ENCODE measurements at places on chromosomes 7 and 10.

DNA sequence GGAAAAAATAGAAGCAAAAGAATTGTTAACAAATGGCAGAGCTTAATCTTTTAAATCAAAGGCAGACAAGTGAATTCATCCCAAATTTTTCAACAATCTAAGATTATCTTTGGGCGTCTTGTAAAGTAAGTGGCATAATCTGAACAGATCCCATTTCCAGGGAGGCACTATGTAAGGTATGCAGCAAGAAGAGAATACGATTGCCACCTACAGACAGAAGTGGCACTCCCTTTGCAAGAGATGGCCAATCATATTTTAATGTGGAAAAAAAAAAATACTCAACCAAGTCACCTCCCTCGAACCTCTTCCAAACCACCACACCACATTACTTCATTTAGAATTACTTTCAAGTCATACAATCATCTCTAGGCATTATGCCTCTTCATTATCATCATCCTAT is 4.0 kb downstream of the GFRA1 start:
- DNase-seq, result no peak

GRCh38 chr10:23535381-23535780 is 96.5 kb downstream of the OTUD1 start:
- DNase-seq, result no peak

- DNase-seq, result no peak
Measured at GRCh38 chr10:8638088-8638672, 583.7 kb downstream of the GATA3 start.

DNA sequence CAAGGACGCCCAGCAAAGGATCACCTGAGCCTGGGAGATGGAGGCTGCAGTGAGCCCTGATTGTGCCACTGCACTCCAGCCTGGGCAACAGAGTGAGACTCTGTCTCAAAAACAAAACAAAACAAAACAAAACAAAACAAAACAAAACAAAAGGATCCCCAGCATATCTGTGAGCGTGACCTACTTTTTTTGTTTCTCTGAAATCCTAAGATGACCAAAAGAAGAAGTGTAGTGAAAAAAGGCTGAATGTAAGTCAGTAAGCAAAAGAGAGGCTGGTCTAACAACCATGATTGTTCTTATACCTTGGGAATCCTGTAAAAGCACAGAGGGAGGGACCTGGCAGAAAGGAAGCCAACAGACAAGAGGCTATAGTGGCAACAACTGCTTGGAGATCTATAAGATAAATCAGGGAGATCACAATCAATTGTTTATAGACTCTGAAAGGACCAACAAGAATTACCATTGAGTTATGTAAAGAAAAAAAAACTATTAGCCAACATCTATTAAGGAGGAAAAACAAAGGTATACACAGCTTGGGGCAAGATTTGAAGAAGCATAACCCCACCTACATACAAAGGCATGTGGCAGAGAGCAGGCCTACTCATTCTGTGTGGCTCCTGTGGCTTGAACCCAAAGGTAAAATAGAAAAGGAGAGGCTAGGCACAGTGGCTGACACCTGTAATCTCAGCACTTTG is 255.2 kb upstream of the KLF14 start:
- DNase-seq, result no peak

GRCh38 chr7:82017334-82017943 is 247.6 kb upstream of the HGF start:
- peak; percentile 61 for DNase-seq

- DNase-seq, result no peak
Measured at GRCh38 chr10:4230036-4230435, 445.0 kb upstream of the KLF6 start.

DNA sequence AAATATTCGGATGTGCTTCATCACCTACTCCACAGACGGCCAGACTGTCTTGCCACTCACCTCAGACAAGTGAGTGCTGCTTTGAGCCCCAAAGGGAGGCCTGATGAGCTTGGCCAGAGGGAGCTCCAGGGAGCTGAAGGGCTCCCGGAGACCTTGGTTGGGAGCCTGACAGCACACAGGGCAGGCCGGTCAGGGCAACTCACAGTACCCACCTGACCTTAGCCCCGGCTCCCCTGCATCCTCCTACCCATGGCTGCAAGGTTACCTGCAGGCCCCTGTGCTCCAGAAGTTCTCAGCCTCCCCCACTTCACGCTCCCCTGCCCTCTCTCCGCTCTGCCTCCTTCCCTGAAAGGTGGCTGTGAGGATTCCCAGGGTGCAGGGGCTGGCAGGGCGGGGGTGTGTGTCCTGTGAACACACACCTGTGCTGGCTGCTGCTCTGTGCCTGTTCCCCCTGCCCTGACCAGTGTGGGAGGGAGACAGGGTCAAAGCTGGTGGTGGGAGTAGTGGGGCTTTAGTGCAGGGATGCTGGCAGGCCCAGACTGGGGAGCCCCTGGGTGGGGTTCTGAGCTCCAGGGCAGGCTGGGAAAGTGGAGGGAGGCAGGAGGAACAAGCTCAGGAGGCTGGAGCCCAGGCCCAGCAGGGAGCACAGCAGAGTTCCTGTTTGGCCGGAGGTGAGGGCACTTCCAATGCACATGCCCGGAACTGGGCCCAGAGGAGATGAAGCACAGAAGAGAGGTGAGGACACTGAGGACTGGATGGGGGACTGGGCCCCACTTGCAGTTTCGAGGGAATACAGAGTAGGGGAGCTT is 7.2 kb downstream of the ANTXRL start:
- no peak for DNase-seq

DNA sequence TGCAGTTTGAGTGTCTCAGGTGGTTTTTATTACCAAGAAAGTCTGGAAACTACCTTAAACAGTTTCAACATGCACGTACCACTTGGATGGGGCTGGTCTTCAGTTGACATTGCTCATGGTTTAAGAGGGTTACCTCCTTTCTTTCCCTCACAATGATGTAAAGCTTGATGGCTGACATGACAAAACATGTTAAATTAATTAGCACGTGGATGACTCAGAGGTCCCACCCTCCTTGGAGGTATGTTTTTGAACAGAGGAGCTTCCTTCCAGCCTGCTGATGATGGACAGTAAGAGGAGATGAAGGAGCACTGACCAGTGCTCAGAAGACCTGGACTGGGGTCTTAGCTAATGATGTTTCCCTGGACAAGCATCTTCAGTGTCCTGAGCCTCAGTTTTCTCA is 322.3 kb upstream of the PODXL start:
- DNase-seq, result no peak

- no peak for DNase-seq
Measured at GRCh38 chr10:75540981-75541380, 109.6 kb downstream of the LRMDA start.

- DNase-seq, result peak; percentile 80
Measured at GRCh38 chr10:103244666-103245271, 918 bp upstream of the RPEL1 start.

DNA sequence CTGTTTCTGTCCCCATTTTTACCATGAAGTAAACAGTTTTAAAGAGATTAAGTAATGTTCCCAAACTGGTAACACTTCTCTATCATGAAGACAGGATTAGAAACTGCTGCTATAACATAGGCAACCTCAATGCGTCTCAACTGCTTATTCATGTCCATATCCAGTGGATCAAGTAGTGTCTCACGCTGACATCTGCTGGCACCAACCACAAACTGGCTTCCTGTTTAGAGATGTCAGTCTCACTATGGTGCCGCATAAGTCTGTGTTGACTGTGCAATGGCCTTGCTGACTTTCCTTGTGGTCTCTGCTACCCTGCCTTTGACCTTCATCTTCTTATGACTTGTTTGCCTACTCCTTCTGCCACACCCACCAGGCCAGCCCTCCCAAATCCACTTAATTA is 369.6 kb upstream of the DPP6 start:
- no peak for DNase-seq

GRCh38 chr7:74320645-74321221 is 31.5 kb downstream of the CLIP2 start:
- DNase-seq, result no peak

- peak; percentile 66 for DNase-seq
Measured at GRCh38 chr10:86376852-86377796, 10.5 kb upstream of the GRID1 start.
